ENCODE measurements at places on chromosomes 5 and 9.

GRCh38 chr5:110957934-110958333, 113.6 kb upstream of the TSLP start:
- peak; percentile 53 for DNase-seq

- peak; percentile 76 for DNase-seq
These were observed 27.2 kb upstream of the CCNJL start for GRCh38 chr5:160339406-160340130.

DNA sequence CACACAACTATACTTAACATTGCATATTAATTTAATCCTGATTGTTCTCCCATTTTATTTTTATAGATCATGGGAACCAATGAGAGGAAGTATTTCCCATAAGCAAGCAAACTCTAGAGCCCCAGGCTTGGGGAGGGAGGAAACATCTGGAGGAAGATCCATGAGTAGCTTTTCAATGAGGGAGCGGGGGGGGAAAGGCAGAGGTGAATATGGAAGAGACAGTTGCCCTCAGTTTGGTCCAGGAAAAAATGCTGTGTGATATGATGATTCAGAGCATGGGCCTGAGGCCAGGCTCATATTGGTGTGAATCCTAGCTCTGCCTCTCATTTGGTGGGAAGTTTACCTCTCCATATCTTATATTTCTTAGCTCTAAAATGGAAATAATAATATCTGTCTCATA, 42.2 kb upstream of the ALDOB start:
- no peak for DNase-seq

GRCh38 chr5:114977979-114978573, 191.6 kb downstream of the TRIM36 start:
- no peak for DNase-seq

- peak; percentile 46 for DNase-seq
These were observed 34.5 kb upstream of the ORM1 start for GRCh38 chr9:114288193-114289091.

GRCh38 chr5:14386884-14387624, 194.5 kb upstream of the OTULINL start:
- no peak for DNase-seq

- no peak for DNase-seq
These were observed 136.0 kb downstream of the SCAMP1 start for GRCh38 chr5:78496373-78496772.

GRCh38 chr5:37254581-37254980, 5.4 kb upstream of the CPLANE1 start:
- DNase-seq = no peak

All from amniotic epithelial cell (primary cell).